T-cell (primary cell): ENCODE measurements at places on chromosomes 2 and 18.

- peaks cover 7% of the 10 kb centered on the region for H3K4me1 ChIP-seq
- peak; percentile 39 for DNase-seq
- peaks cover 43% of the 10 kb centered on the region for H3K36me3 ChIP-seq
- no peaks in the 10 kb centered on the region for H3K27me3 ChIP-seq
- no peak overlapping the region for H3K4me3 ChIP-seq
Observed at GRCh38 chr18:58721566-58722239, 50.4 kb downstream of the MALT1 start.

- no peaks in the 10 kb centered on the region for H3K4me1 ChIP-seq
- H3K27me3 ChIP-seq = peaks cover 17% of the 10 kb centered on the region
- no peaks in the 10 kb centered on the region for H3K36me3 ChIP-seq
- no peak for DNase-seq
- no peak overlapping the region for H3K4me3 ChIP-seq
Observed at GRCh38 chr2:240640939-240641338, 15.7 kb downstream of the GPR35 start.

GRCh38 chr2:44645937-44646336, 284.2 kb downstream of the CAMKMT start:
- no peak overlapping the region for H3K27ac ChIP-seq
- H3K4me3 ChIP-seq = no peak overlapping the region
- H3K36me3 ChIP-seq = no peaks in the 10 kb centered on the region
- no peaks in the 10 kb centered on the region for H3K27me3 ChIP-seq
- DNase-seq = no peak

GRCh38 chr2:239830121-239831000, 194.8 kb downstream of the NDUFA10 start:
- H3K36me3 ChIP-seq = no peaks in the 10 kb centered on the region
- no peak for DNase-seq
- peaks cover 13% of the 10 kb centered on the region for H3K27me3 ChIP-seq
- H3K4me3 ChIP-seq = no peak overlapping the region

- H3K27ac ChIP-seq = no peak overlapping the region
- H3K4me1 ChIP-seq = no peaks in the 10 kb centered on the region
Observed at GRCh38 chr2:48578313-48578712, 39.3 kb upstream of the GTF2A1L start.

DNA sequence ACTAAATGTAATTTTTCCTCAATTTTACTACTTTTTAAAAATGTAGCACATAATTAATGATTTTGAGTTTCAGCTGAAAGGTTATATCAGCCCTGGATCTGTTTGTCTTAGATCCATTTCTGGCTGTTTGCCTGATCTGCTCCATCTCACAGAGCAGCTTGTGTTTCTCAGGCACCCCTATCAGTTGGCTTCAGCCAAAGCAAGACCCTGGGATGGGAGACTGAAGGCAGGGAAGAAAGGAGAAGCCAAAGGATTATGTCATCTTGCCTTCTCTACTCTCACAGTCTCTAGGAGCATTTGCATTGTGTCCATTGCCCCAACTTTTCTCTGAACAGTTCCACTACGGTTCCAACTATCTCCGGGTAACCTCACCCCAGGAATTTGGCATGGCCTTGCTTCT, 110.5 kb downstream of the CCDC148 start:
- H3K27me3 ChIP-seq = no peaks in the 10 kb centered on the region
- no peaks in the 10 kb centered on the region for H3K4me1 ChIP-seq
- DNase-seq = no peak

- H3K27ac ChIP-seq = no peak overlapping the region
- H3K4me3 ChIP-seq = no peak overlapping the region
- H3K4me1 ChIP-seq = no peaks in the 10 kb centered on the region
- H3K36me3 ChIP-seq = no peaks in the 10 kb centered on the region
Observed at GRCh38 chr2:33167622-33168245, 221.0 kb downstream of the LTBP1 start.

DNA sequence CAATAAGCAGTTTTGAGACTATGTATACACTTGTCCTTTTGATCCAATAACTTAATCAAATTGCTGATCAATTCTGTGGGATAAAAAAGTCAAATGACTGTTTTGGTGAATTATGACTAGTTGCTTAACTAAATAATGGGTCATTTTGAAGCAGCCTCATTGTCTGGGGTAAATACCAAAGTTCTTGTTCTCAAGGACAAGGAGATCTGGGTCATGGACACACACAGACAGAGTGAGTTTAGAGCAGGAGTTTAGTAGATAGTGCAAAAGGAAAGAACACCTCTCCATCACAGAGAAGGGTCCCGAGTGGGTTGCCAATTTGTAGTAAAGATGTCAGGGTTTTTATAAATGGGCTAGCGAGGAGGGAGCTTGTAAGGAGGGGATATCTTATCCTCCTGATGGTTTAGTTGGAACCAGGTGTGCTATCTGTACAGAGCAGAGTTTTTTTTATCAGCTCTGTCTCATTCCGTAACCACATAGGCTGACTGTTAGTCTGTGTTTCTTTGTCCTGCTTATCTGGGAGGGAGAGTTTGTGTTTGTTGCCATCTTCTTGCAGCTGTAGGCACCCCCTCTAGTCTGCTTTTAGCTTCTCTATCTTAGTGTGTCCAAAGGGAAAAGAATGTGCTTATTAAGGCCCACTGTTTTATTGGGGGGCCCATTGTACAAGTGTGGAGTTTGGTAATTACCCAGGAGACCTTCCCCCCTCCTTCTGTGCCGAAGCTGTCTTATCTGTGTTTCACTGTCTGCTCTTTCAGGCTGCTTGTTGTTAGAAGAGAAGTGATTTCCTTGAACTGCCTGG, 48.7 kb upstream of the C1GALT1C1L start:
- H3K36me3 ChIP-seq = no peaks in the 10 kb centered on the region
- no peaks in the 10 kb centered on the region for H3K27me3 ChIP-seq
- H3K27ac ChIP-seq = no peak overlapping the region
- H3K4me3 ChIP-seq = no peak overlapping the region
- DNase-seq = no peak
